Body of pancreas (tissue), 4 donors: ENCODE measurements at places on chromosomes 6 and 20. TPM values are rescaled to one million over a fixed set of nuclear protein-coding genes. Genes with fewer than 3 reads are reported as not detected.
A peak's percentile ranks its signal among the peaks of the same experiment; 100 is the strongest.

C20orf96 gene
- total RNA-seq: 1.8 TPM

ADGB gene
- not detected for total RNA-seq

DNA sequence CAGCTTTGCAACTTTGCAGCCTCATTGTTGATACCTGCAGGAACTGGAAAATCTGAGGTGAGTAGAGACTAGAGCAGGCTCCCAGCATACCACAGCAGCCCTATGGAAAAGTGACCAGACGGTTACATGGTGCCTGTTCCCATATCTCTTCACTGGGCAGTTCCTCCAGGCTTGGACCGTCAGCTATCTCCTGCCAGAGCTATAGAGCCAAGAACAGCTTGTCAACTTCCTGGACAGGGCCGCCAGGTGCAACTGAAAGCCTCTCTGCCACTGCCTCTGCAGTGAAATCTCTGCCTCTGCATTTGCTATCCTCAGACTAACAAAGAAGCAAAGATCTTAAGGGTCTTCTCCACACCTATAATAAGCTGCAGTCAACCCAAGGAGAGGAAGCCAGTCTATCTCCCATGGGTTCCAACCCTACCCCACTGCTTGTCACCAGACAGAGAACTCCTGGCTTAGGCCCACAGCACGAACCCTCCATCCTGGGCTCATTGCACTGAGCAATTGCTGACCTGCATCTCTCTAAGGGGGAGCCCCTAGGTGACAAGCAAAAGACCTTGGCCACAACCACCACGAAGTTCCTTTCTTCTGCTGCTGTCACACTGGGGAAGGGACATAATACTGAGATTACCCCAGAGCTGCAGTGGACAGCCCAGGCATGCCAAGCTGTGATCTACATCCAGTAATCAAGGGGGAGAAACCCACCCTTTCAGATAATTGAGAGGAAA lies 60.1 kb upstream of the KHDRBS2 start:
- no peak overlapping the region for H3K27ac ChIP-seq
- no peaks in the 10 kb centered on the region for H3K4me1 ChIP-seq
- H3K27me3 ChIP-seq: no peaks in the 10 kb centered on the region

GRCh38 chr6:166365806-166366205 lies 16.9 kb downstream of the MPC1 start:
- no peak overlapping the region for H3K4me3 ChIP-seq
- DNase-seq: no peak
- H3K27me3 ChIP-seq: no peaks in the 10 kb centered on the region
- H3K36me3 ChIP-seq: peaks cover 10% of the 10 kb centered on the region

NOL7 gene
- total RNA-seq: 164 TPM

GRCh38 chr6:88871498-88871897 lies 91.9 kb downstream of the RNGTT start:
- no peaks in the 10 kb centered on the region for H3K4me1 ChIP-seq

- DNase-seq: no peak
- H3K36me3 ChIP-seq: no peaks in the 10 kb centered on the region
- H3K4me1 ChIP-seq: peaks cover 12% of the 10 kb centered on the region
- no peak overlapping the region for H3K27ac ChIP-seq
- no peak overlapping the region for H3K4me3 ChIP-seq
- H3K27me3 ChIP-seq: no peaks in the 10 kb centered on the region
Observed at GRCh38 chr6:49328051-49328744, 134.9 kb downstream of the MMUT start.

DNA sequence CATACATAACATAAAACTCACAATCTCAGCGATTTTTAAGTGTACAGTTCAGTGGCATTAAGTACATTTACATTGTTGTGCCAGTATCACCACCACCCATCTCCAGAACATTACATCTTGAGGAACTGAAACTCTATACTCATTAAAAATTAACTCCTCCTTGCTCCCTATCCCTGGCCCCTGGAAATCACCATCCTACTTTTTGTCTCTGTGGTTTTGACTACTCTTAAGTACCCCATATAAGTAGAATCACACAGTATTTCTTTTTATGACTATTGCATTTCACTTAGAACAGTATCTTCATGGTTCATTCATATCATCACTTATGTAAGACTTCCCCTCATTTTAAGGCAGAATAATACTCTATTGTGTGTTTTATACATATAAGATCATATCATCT lies 1108.1 kb downstream of the GRIK2 start:
- no peak overlapping the region for H3K27ac ChIP-seq
- no peaks in the 10 kb centered on the region for H3K27me3 ChIP-seq
- no peak overlapping the region for H3K4me3 ChIP-seq
- H3K4me1 ChIP-seq: no peaks in the 10 kb centered on the region

GRCh38 chr6:116087437-116088027 lies 13.1 kb upstream of the NT5DC1 start:
- no peak overlapping the region for H3K4me3 ChIP-seq
- H3K4me1 ChIP-seq: no peaks in the 10 kb centered on the region
- no peaks in the 10 kb centered on the region for H3K27me3 ChIP-seq
- no peak overlapping the region for H3K27ac ChIP-seq
- H3K36me3 ChIP-seq: no peaks in the 10 kb centered on the region
- no peak for DNase-seq

RAB23 gene
- total RNA-seq: 2.1 TPM

LINC00237 gene
- total RNA-seq: not detected

DNA sequence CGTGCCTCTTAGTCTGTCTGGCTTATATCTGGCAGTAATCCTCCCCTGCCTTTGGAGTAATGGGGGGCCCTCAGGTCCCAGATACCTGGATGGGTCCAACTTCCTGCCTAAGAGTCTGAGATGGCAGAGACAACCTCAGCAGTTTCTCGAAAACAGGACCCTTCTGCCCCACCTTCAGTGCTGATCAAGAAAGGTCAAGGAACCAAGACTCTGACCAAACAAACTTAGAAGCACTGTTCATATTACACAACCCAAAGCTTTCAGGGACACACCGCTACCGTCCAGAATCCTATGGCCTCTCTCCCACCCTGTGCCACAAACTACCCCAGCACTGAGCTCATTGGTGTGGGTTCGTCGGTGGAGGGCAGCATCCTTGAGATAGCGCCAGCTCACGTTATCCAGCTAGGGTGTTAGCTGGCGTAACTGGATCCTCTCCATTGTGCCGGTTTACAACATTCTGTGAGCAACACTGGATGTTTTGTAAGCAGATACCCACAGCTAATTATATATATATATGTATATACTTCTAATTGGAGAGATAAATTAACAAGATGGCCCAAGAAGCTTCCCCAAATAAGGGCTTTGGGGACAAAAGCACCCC lies 7.6 kb upstream of the TMC2 start:
- DNase-seq: no peak
- no peaks in the 10 kb centered on the region for H3K36me3 ChIP-seq
- peaks cover 15% of the 10 kb centered on the region for H3K4me1 ChIP-seq
- H3K27me3 ChIP-seq: no peaks in the 10 kb centered on the region
- H3K4me3 ChIP-seq: no peak overlapping the region

DNA sequence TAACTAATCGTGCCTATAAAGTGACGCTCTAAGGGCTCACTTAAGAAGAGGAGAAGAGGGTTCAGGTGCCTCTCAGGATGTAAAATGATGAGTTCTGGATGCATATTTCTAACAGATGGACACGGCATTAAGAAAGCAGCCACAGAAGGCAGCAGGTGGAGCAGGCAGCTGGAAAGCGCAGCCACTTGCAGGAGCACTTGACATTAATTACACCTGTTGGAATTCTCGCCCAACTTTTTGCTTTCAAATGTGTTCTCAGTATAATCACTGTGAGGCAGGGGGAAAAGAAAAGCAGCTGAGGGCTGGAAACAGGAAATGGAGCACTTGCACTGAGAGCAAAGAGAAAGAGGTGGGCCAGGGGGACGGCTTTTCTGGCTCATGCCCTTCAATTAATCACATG lies 164.2 kb downstream of the NKAIN2 start:
- no peak overlapping the region for H3K4me3 ChIP-seq
- H3K36me3 ChIP-seq: no peaks in the 10 kb centered on the region
- H3K27me3 ChIP-seq: no peaks in the 10 kb centered on the region
- H3K27ac ChIP-seq: no peak overlapping the region

- H3K27ac ChIP-seq: no peak overlapping the region
- no peaks in the 10 kb centered on the region for H3K4me1 ChIP-seq
- no peaks in the 10 kb centered on the region for H3K27me3 ChIP-seq
- H3K36me3 ChIP-seq: no peaks in the 10 kb centered on the region
- no peak for DNase-seq
Observed at GRCh38 chr6:160202411-160202810, 56.2 kb downstream of the SLC22A2 start.

SCGN gene
- total RNA-seq: 26.7 TPM

GRCh38 chr6:32167154-32167760 lies 2.9 kb downstream of the EGFL8 start:
- H3K27me3 ChIP-seq: no peaks in the 10 kb centered on the region
- H3K27ac ChIP-seq: no peak overlapping the region
- no peaks in the 10 kb centered on the region for H3K4me1 ChIP-seq
- peaks cover 1% of the 10 kb centered on the region for H3K36me3 ChIP-seq
- no peak for DNase-seq
- H3K4me3 ChIP-seq: no peak overlapping the region

BPIFB2 gene
- not detected for total RNA-seq

DNA sequence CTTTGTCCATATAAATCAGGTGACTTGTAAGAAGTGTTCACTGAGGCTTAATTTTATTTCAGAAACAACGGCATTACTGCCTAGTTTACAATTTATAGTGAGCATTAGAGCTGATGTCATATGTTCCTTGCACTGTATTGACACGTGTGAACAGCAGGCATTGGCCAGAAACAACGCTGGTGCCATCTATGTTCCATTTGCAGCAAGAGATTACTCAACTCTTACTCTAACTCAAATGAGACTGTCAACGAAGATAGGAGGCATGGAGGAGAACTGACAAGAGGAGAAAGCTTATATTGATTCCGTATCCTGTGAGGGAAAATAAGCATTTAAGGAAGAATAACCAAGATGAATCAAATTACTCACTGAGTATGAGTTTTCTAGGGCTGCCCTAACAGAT lies 48.4 kb downstream of the MTFR2 start:
- no peak overlapping the region for H3K27ac ChIP-seq
- no peak for DNase-seq
- no peak overlapping the region for H3K4me3 ChIP-seq

PACRG gene
- 7.8 TPM for total RNA-seq

- H3K27me3 ChIP-seq: no peaks in the 10 kb centered on the region
- H3K4me3 ChIP-seq: no peak overlapping the region
- no peaks in the 10 kb centered on the region for H3K4me1 ChIP-seq
- H3K27ac ChIP-seq: no peak overlapping the region
- no peak for DNase-seq
Observed at GRCh38 chr20:15185322-15185721, 847.9 kb upstream of the FLRT3 start.

DNA sequence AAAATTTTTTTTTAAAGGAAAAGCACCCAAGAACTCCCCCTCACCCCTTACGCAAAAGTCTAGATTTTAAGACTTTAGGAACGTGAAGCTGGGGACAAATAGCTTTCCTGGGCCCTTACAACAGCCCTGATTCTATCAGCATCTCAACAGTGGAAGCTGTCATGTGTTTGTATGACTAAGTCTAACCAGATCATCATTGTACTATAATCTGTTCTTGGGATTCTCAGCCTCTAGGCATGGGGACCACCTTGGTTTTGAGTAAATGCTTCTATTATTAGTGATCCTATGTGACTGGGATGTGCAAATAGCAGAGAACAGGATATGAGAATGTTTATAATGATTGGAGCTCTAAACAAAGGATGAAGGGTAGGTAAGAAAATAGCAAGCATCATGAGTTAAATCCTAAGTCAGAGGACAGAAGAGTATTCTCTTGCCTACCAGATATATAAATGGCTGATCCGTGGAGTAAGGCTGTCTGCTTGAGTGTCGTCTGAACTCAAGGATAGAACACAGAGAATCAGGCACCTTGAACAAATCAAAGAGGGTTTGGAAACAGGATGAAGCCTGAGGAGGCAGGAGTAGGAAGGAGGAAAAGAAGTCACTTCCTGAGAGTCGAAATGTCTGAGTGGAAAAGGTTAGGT lies 105.7 kb upstream of the FAM184A start:
- no peak overlapping the region for H3K4me3 ChIP-seq
- H3K27ac ChIP-seq: no peak overlapping the region
- H3K36me3 ChIP-seq: no peaks in the 10 kb centered on the region
- no peaks in the 10 kb centered on the region for H3K4me1 ChIP-seq

- no peaks in the 10 kb centered on the region for H3K27me3 ChIP-seq
- no peak overlapping the region for H3K27ac ChIP-seq
- H3K36me3 ChIP-seq: no peaks in the 10 kb centered on the region
- no peak for DNase-seq
- H3K4me3 ChIP-seq: no peak overlapping the region
Observed at GRCh38 chr20:61420056-61420455, 168.0 kb downstream of the CDH4 start.

DNA sequence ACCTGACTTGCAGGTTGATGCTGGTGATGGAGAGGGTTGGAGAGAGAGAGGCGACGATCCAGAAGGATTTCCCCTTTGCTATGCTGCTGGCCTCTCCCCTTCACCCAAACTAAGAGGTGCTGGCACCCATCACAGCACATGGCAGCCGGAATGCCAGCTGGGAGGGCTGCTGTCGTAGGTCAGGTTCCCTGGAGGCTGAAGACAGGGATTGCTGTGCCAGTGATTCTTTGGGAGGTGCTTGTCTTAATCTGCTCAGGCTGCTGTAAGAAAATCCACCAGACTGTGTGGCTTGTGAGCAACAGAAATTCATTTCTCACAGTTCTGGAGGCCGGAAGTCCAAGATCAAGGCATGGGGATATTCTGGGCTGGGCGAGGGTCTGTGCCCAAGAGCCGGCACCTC lies 4.4 kb upstream of the ARFGAP1 start:
- no peaks in the 10 kb centered on the region for H3K36me3 ChIP-seq
- H3K27me3 ChIP-seq: no peaks in the 10 kb centered on the region
- H3K4me3 ChIP-seq: no peak overlapping the region
- DNase-seq: no peak
- peaks cover 8% of the 10 kb centered on the region for H3K4me1 ChIP-seq
- H3K27ac ChIP-seq: no peak overlapping the region

DNA sequence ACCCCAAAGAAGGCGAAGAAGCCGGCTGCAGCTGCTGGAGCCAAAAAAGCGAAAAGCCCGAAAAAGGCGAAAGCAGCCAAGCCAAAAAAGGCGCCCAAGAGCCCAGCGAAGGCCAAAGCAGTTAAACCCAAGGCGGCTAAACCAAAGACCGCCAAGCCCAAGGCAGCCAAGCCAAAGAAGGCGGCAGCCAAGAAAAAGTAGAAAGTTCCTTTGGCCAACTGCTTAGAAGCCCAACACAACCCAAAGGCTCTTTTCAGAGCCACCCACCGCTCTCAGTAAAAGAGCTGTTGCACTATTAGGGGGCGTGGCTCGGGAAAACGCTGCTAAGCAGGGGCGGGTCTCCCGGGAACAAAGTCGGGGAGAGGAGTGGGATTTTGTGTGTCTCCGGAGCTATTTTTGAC lies 69.6 kb downstream of the HFE start:
- peak overlapping the region; percentile 36 for H3K4me3 ChIP-seq
- H3K27ac ChIP-seq: peak overlapping the region; percentile 99
- peaks cover 32% of the 10 kb centered on the region for H3K4me1 ChIP-seq
- H3K27me3 ChIP-seq: no peaks in the 10 kb centered on the region
- no peaks in the 10 kb centered on the region for H3K36me3 ChIP-seq
- peak; percentile 70 for DNase-seq

GRCh38 chr20:35117629-35118028 lies 25.0 kb upstream of the TRPC4AP start:
- H3K4me3 ChIP-seq: no peak overlapping the region
- no peak overlapping the region for H3K27ac ChIP-seq
- no peak for DNase-seq
- H3K4me1 ChIP-seq: no peaks in the 10 kb centered on the region
